ENCODE measurements at places on chromosomes 1 and 21. TPM values are rescaled to one million over a fixed set of nuclear protein-coding genes. Genes with fewer than 3 reads are reported as not detected.

The ASAP3 gene
- polyA plus RNA-seq: 41.1 TPM

The SPOCD1 gene
- polyA plus RNA-seq: not detected

The CFHR5 gene
- not detected for polyA plus RNA-seq

The BRDT gene
- not detected for polyA plus RNA-seq

The PLA2G2C gene
- 0.14 TPM for polyA plus RNA-seq

The SMYD2 gene
- 30.2 TPM for polyA plus RNA-seq

The HSPB7 gene
- 4.2 TPM for polyA plus RNA-seq

The IPO9 gene
- 88.6 TPM for polyA plus RNA-seq

The PADI3 gene
- not detected for polyA plus RNA-seq

The SLC6A9 gene
- 8.9 TPM for polyA plus RNA-seq

The ERG gene
- 17.8 TPM for polyA plus RNA-seq

The MTFR1L gene
- polyA plus RNA-seq: 90.2 TPM

The AADACL4 gene
- polyA plus RNA-seq: 1.2 TPM

The INAVA gene
- polyA plus RNA-seq: 43.7 TPM

The LEPR gene
- polyA plus RNA-seq: 13.8 TPM
